ENCODE measurements at places on chromosomes 11 and 22.

DNA sequence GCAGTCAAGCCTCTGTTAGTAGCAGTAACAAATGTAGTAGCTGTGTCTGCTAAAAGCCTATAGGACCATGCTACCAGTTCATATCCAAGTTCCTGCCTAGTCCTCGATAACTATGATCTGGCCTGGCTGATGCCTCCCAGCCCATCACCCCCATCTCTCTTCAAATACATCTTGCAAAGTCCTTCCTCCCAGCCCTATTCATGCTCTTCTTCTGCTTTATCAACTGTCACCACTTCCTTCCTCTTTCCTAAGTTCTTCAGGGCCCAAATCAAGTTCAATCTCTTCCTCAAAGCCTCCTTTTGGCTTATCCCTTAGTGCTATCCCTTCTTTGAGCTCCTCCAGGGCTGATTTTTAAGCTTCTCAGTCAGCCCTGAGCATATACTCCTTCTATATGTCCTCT is 150.9 kb upstream of the THY1 start:
- no peak for DNase-seq

DNA sequence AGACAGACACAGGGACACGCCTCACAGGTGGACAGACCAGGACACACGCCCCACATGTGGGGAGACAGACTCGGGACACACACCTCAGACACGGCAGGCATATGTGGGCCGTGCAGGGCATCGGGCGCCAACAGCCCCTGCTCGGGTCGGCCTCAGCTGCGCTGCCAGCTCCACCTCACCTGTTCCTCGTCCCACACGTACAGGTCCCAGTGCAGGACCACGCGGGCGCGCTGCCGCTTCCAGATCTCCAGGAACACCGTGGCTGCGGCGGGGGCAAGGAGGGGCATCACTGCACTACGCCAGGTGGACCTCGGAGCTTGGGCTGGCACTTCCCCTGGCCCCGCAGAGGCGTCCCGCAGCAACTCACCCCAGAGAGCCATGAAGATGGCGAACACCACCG is 12.4 kb downstream of the ANO9 start:
- no peak for DNase-seq

DNA sequence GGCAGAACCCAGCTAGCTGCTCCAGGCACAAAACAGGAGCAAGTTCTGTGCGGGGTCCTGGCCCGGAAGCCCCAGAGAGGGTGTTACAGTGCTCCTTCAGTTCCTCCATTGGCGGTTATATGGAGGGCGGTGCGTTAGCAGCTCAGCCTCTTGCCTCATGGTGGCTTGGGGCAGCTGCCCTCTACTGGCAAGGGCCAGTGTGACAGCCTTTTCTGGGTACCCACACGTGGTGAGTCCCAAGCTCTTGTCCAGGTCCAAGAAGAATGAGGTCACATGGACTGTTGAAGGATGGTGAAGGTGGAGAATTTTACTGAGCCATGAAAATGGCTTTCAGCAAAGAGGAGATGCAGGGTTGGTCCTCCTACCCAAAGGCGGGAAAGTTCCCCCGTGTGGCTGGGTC is 100.5 kb downstream of the WT1 start:
- no peak for DNase-seq

DNA sequence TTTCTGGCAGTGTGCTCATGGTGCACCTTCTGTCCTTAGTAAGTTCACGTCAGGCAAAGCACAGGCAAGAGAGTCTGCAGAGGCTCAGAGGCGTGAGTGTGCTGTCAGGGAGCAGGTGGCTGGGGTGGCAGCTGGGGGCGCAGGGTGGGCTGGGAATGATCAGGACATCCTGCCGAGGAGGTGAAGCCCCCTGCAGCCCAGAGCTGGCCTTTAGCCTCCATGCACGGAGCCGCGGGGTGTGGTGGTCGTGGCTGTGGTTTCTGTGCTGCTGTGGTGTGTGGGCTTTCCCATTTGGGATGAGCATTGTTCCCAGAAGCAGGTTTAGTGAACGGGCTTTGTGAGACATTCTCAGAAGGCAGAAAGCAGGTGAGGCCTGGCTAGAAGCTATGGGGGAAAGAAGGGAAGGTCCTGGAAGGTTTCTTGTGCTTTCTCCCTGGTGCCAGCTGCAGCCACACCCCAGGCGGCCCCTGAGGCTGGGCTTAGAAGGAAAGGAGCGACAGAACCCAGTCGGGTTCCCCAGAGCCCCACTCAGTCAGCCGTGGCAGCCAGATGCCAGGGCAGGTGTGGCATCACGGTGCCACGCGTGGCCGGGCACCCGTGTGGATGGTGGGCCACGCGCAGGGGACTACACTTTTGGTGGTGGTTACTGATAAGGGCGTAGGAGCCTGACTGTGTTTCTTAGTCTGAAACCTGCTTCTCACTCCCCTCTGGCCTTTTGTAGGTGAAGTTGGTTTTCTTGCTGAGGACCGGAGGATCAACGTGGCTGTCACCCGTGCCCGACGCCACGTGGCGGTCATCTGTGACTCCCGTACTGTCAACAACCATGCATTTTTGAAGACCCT is 32.0 kb downstream of the IGHMBP2 start:
- DNase-seq, result no peak

- DNase-seq, result no peak
Observed at GRCh38 chr11:72546866-72547265, 112.5 kb upstream of the CLPB start.

GRCh38 chr11:69970785-69971535 is 107.2 kb upstream of the ANO1 start:
- no peak for DNase-seq

DNA sequence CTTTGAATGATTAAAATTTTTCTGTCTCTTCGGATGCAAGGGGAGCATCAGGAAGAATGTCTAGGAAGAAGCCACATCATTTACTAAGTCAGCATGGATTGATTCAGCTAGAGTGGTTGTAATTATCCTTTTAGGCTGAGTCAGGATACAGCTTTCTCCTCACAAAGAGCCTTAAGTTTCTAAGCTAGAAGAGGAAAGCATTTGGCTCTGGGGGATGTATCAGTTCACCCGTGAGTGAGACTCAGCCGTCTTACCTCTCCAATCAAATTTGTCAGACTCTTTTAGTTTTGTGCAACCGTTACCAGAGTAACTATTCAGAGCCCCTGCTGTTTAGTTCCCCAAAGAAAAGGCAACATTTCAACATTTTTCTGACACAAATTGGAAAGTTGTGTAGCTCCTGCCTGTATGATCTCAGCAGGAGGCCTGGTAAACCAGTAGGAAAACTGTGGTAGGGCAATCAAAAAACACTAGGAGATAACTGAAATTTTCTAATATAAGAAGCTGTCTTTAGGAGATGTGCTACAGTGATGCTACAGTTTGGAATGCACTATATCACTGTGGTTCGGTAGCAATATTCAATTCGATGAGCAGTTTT is 432.4 kb upstream of the LUZP2 start:
- no peak for DNase-seq

GRCh38 chr11:42066113-42066512 is 606.7 kb upstream of the LRRC4C start:
- DNase-seq, result no peak

DNA sequence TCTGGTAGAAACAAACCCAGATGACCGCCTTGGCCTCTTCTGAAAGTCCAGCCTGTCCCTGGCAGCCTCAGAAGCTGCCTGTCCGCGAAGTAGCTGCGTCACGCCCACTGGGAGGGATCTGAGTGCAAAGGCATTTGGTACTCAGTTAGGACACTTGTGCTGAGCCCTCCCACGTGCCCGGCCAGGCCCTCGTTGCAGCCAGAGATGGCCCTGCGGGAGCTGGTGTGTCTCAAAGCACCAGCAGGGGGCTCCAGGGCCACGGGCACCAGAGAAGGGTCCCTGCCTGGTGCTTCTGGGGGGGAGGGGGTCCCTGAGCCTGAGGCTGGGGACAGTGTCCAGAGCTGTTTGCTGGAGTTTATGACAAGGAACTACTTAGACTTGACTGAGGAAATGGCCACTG is 5.8 kb downstream of the SELENOO start:
- no peak for DNase-seq

- no peak for DNase-seq
Observed at GRCh38 chr11:100752371-100753171, 65.5 kb downstream of the ARHGAP42 start.

- no peak for DNase-seq
Observed at GRCh38 chr11:45193695-45194094, 47.3 kb downstream of the PRDM11 start.

DNA sequence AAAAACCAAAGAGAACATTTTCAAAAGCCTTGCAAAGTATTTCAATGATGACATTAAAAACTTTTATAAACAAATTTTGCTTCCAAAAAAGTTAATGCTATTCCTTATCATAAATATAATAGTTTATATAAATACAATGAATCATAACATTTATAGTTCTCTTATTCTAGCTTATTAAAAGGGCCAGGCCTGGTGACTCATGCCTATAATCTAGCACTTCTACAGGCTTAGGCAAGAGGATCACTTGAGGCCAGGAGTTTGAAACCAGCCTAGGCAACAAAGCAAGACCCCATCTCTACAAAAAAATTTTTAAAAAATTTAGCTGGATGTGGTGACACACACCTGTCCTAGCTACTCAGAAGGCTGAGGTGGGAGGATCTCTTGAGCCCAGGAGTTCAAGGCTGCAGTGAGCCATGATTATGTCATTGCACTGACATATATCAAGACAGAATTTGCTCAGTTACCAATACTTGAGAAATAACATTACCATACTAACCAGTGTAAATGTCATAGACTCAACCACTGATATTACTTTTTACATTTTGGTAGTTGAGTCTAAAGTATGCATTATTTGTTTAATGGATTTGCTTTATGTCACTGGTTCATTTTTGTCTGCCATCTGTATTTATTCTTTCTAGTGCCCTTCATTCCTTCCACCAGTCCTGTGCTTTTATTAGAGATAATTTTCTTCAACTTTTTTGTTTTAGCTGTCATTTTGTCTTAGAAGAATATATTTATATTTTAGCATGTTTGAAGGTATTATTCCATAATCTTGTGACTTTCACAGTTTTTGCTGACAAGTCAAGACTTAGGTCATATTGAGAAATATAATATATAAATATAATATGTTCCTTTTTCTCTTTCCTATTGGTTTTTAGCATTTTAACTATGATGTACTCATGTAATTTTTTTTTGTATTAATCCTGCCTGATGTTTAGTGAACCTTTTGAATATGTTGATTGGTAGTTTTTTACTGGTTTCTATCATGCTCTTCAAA is 56.2 kb downstream of the CYP2R1 start:
- no peak for DNase-seq

DNA sequence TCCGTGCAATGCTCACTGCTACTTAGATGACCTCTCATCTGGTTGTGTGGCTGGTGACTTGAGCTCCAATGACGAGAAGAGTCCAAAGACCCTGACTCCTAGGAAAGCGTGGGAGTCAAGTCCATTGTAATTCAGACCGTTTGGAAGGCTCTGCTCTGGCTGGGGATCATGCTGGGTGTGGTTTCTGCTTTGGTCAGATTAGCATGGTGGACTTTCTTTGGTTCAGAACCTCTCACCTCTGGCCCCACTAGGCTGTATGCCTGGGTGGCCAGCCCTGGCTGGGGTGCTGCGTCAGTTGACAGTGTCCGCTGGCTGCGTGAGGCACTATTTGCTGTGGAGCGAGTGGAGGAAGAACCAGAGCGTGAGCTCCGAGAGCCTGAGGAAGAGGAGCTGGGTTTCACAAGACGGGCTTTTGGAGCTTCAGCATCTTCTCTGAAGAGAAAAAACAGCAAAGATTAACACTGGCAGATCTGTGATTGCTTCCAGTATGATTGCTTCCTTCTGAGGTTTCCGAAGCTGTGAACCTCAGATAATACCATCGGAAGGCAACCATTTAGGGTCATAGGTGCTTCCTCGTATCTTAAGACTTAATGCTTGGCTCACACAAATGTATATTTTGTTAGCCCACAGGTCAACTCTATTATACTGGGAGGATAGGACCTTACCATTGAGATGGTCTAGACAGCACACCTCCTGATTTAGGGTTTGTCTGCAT is 11.6 kb upstream of the HSPA8 start:
- no peak for DNase-seq

- DNase-seq, result no peak
Observed at GRCh38 chr22:35891442-35891841, 137.2 kb downstream of the RBFOX2 start.

GRCh38 chr11:13091373-13091772 is 82.3 kb downstream of the RASSF10 start:
- DNase-seq, result no peak

GRCh38 chr11:78325274-78325781 is 92.3 kb downstream of the GAB2 start:
- DNase-seq, result no peak

GRCh38 chr11:17775507-17776211 is 41.1 kb downstream of the KCNC1 start:
- DNase-seq, result no peak

- DNase-seq, result no peak
Observed at GRCh38 chr11:79170321-79170720, 270.5 kb downstream of the TENM4 start.

DNA sequence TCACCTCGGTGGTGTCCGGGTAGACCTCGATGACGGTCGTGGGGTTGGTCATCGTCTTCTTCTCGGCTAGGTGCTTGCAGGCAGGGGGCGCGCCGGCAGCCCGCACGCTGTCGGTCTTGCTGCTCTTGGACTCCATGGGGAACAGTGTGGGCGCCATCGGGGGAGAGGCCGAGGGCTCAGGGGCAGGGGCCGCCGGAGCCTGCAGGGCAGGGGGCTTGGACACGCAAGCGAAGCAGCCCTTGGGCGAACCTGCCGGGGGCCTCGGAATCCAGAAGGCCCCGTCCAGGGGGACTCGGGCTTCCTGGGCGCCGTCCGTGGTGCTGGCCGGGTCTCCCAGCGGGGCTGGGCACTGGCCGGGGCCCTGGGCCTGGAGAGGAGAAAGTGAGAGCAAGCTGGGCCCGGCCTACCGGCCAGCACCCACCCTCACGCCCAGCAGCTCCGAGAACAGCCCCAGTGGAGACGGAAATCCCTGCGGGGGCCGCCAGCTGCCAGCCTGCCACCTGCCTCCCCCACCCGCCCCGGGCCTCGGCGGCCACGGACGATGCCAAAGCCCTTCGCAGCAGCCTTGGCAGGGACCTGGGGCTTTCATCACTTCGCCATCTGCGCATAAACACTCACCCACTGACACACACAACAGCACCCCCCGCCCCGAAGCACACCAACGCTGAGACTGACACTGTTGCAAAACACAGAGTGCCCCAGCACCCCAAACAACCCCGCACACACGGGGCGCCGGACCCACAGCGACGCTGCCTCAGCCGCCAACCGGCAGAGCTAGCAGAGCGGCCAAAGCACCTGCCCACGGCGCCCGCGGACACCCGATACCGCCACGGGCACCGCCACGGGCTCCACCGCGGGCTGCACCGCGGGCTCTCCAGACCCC is 2.4 kb downstream of the IFITM10 start:
- DNase-seq, result no peak

- DNase-seq, result no peak
Observed at GRCh38 chr22:50563413-50564160, 868 bp upstream of the SYCE3 start.

- peak; percentile 1 for DNase-seq
Observed at GRCh38 chr11:17979770-17980371, 33.0 kb downstream of the SERGEF start.

DNA sequence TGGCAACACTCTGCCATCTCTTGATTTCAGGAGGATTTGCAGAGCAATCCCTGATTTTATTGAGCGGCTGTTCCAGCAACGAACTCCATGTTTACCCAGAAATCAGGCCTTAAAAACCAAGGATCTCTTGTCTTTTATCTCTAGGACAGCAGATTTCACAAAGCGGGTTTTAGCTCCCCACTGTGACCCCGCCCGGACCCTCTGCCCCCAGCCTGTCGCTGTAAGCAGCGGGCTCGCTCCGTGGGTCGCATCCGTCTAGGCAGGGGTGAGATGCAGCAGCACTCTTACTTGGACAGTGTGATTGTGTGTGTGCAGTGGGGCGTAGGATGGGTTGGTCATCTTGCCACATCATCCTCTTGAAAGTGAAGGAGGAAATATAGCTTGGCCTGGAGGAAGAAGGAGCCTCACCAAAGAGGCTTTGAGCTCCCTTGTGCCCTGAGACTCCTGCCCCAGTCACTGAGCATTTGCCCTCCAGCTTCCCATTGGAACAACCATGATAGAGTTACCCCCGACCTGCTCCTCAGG is 189.2 kb upstream of the TBCEL start:
- DNase-seq, result no peak

All from KG1 (cell line).